ENCODE measurements at places on chromosomes 2 and 18.

DNA sequence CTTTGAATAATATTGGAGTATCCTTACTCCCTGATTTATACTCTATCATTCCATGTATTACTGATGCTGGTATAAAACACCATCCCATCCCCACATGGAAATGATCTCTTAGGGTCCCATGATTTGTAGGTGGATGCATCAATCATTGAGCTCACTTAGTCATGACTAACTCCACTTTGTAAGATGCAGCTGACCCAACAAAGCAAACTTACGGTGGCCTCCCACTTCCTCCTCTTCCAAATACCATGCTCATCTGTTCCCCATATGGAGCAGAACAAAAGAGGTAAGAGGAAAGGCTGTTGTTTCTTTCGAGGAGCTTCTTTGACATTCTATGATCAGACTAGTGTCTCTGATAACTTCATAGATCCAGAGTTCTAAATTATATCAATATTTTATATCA is 640.2 kb upstream of the SLC39A10 start:
- no peak for DNase-seq

GRCh38 chr18:8966821-8967220 is 135.7 kb upstream of the NDUFV2 start:
- no peak for DNase-seq

GRCh38 chr18:10234281-10234680 is 220.2 kb upstream of the APCDD1 start:
- no peak for DNase-seq

DNA sequence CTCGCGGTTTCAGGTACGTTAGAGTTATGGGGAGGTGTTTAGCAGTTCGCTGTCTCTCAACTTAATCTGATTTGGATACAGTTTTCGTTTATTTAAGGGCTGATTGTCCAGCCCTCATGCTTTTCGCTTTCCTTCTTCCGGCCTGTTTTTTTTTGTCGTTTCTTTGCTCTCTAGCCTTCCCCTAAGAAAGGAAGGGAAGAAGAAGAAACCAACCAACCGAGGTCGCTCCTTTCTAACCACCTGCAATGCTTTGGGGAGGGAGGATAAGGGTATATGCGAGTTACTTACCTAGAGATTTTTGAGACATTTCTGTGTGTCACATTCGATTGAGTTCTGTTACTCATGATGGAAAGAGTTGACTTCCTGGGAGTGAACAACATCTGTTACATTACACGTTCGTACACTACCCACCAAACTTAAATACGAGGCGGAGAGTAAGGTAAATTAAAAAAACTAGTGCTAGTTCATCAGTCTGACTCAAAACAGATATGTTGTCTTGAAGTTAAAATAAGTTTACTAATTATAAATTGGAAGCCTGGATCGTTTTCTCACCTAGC is 918 bp downstream of the EIF5B start:
- no peak for DNase-seq

GRCh38 chr2:72263776-72264060 is 116.1 kb upstream of the CYP26B1 start:
- DNase-seq, result no peak

GRCh38 chr2:3277050-3277747 is 100.4 kb downstream of the EIPR1 start:
- DNase-seq, result no peak

DNA sequence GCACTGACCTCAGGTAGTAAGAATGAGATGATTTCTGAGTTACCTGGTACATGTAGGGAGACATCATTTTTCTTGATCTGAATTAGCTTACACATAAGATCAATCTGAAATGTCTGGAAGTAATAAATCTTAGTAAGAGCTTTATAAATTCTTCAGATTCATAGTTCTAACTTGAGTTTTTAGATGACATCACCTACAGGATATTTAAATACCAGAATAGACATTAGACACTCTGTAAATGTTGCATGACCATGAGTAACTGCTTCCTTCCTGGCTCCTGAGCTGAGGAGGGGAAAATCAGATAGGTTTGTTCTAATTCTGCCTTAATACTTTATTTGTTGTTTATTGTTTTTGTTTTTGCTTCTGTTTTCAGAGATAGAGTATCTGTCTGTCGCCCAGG is 181.8 kb downstream of the PHLPP1 start:
- no peak for DNase-seq

- no peak for DNase-seq
Observed at GRCh38 chr2:1910021-1910420, 165.7 kb upstream of the PXDN start.

DNA sequence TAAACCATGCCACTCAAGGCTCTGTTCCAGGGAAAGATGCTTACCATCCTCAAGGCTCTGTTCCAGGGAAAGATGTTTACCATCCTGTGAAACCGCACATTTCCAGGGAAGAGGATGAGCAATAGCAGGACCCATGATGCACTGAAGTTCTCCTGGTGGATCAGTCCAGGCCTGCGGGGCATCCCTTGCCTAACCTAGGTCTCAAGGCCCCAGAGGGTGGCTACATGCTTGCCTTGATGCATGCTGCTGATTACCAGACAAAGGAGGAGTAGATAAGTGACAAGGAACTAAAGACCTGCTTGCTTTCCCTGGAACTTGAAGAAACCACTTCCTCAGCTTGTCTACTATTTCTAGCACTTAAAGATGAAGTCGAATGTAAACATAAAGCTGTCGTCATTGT is 111.0 kb upstream of the LINC00305 start:
- DNase-seq, result no peak

GRCh38 chr2:135708159-135708558 is 33.5 kb upstream of the UBXN4 start:
- no peak for DNase-seq

DNA sequence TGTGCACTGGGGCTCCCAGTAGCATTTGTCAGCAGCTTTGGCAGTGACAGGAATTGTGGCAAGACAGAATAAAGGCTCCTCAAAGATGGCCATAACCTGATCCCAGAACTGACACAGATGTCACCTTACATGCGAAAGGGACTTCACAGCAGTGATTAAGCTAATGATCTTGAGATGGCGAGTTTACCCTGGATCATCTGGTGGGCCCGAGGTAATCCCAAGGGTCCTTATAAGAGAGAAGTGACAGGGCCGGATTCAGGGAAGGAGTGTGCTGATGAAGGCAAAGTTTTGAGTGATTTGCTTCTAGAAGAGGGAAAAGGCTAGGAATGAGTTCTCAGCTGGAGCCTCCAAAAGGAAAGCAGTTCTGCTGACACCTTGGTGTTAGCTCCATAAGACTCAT is 333.9 kb downstream of the LPIN1 start:
- no peak for DNase-seq

DNA sequence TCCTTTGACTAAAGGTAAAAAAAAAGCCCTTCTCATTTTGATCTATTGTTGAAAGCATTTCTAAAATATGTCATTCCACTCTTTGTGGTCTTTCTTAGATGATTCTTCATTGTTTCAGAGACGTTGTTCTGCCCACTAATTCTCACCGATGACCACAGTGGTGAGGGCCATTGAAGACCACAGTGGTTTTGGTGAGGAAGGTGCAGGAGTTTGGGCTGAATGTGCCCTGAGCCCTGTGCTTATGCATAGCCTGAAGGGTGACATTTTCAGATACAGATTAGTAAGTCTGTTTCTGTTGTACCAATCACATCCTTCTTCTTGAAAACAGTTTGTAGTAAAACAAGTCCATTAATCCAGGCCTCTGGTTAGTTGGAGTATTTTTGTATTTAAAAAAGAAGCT is 251.3 kb upstream of the ATP5MC3 start:
- DNase-seq, result no peak

- no peak for DNase-seq
Observed at GRCh38 chr2:38386377-38386776, 9.3 kb upstream of the ATL2 start.

DNA sequence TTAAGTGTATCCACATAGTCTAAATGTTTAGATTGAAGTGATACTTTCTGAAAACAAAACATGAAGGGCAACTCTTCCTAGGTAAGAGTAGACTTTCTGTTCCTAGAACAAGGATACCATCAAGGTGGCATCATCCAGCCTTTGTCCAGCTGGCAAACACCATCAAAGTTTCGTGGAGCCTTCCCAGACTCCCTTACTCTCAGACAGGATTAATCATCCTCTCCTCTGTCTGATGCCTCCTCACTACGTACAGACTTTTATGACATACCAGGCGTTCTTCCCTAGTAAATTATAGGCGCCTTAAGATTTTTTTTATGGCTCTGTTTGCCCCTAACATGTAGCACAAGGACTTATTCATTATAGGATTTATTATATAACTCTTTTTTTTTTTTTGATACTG is 29.4 kb upstream of the ASNSD1 start:
- DNase-seq, result no peak

- no peak for DNase-seq
Observed at GRCh38 chr2:219664041-219664440, 36.6 kb downstream of the SLC4A3 start.

- DNase-seq, result no peak
Observed at GRCh38 chr18:60099709-60100108, 199.9 kb downstream of the PMAIP1 start.

- DNase-seq, result no peak
Observed at GRCh38 chr2:73997813-73998212, 13.1 kb downstream of the TET3 start.
